ENCODE measurements at places on chromosomes 5 and 9.

DNA sequence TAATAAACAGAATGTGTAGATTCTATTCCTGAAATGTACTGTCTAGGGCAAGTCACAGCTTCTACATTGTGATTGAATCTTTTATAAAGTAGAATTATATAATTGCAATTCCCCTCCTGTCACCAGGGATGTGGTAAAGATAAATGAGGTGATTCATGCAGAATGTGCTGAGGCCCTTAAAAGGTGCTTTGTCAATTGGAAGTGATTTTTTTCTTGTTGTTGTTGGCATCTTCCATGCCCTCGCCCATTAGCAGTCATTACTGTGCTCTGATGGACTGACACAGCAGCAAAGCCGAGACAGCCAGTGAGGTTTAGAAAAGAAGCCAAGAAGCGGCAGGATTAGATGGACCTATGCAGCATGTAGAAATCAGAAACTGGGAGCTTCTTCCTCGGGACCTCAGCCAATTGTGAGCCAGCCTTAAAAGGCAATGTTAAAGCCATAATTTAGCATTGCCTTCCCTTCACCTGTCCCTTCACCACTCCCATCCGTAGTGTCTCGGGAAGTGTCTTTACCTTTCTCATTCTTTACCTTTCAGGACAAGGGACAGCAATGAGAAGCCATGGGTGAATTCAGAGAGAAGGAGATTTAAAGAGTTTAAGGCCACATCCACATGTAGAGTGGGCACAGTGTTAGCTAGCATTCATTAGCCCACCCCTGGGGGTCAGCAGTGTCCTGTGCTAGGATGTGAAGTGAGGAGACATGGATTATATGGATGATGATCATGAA, 257.8 kb downstream of the PLK2 start:
- DNase-seq: no peak

- no peak for DNase-seq
Observed at GRCh38 chr5:124742983-124743601, 3.3 kb downstream of the ZNF608 start.

DNA sequence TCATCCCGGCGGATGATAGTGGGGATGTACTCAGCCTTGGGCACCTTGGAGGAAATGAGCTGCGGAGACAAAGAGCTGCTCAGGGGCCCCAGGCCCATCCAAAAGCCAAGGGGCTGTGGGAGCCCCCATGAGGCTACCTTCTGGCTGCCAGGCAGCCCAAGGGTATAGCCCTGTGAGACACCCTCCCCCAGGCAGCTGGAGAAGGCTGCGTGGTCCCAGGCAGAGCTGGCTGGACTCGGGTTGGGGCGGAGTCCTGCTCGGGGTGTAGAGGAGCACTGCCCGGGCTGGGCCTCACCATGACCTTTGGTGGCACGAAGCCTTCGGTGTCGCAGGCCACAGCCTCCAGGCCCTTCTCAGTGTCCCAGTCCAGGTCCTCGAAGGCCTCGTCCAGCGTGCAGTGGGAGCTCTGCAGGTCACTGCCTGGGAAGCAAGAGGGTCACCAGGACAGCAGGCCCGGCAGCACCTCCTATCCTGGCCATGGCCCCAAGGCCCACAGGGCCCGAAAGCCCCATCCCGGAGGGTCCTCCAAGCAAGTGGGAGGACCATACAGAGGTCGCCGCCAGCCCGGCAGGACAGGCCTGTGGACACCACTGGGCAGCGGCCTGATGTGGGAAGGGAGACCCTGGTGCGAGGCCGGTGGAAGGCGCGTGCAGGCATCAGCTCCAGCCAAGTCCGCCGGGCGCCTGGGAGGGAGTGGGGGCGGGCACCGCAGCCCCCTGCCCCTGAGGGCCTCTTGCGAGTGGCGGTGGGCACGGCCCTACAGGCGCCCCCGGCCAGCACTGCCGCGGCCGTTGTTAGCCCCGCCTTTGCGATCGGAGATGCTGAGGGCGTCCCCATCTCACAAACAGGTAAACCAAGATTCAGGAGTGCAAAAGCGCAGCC, 6.1 kb downstream of the NSMF start:
- no peak for DNase-seq

- DNase-seq: no peak
Observed at GRCh38 chr5:39943811-39944210, 519.0 kb upstream of the DAB2 start.

- no peak for DNase-seq
Observed at GRCh38 chr5:103120607-103121200, 603 bp downstream of the PPIP5K2 start.

DNA sequence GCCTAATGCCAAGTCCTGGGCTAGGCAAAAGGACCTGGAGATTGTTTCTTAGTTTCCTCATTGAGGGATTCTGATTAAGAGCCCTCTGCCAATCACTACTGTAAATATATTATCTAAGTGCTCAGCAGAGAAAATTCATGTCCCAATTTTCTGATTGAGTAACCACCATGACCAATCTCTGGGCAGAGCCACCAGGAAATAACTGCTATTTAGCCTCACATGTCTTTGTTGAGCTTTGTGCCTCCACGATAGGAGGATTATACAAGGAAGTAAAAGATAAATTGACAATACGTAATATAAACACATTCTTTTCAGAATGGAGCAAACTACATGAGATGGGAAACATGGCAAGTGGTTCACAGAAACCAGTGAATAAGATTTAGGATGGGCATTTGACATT, 396.1 kb upstream of the PAPPA start:
- DNase-seq: no peak

- DNase-seq: no peak
Observed at GRCh38 chr5:76866503-76866902, 16.7 kb downstream of the S100Z start.

GRCh38 chr5:180494510-180495181, 467 bp downstream of the CNOT6 start:
- DNase-seq: peak; percentile 46

- no peak for DNase-seq
Observed at GRCh38 chr5:176714067-176714466, 66.8 kb downstream of the TSPAN17 start.

DNA sequence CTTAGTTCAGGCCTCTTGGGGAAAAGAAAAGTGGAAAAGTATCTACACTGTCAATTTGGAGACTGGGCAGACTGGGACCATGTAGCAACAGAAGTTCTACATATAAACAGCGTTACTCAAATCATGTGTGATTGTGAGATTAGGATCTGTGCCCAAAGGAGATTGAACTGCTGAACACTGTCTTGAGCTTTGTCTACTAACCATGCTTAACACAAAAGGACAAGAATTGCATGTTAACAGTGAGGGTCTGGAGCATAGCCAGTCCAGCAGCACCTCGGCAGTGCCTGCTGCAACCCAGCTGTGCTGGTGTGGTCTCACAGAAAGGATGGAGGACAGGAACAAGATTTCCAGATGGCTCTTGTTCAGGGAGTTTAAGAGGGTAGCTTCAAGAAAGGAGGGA, 5.7 kb downstream of the PAM start:
- DNase-seq: no peak
